ENCODE measurements at places on chromosomes 12 and 14. TPM values are rescaled to one million over a fixed set of nuclear protein-coding genes. Genes with fewer than 3 reads are reported as not detected.

- H3K27ac ChIP-seq = no peak overlapping the region
- H3K4me3 ChIP-seq = no peak overlapping the region
- no peaks in the 10 kb centered on the region for H3K4me1 ChIP-seq
- peak; percentile 56 for DNase-seq
- H3K27me3 ChIP-seq = peaks cover 14% of the 10 kb centered on the region
Measured at GRCh38 chr12:52969828-52970569, 21.1 kb downstream of the KRT18 start.

MSI1 gene
- 5.3 TPM for total RNA-seq

- no peak overlapping the region for H3K4me3 ChIP-seq
- no peaks in the 10 kb centered on the region for H3K36me3 ChIP-seq
- H3K27ac ChIP-seq = no peak overlapping the region
- peaks cover 13% of the 10 kb centered on the region for H3K27me3 ChIP-seq
- no peak for DNase-seq
- peaks cover 12% of the 10 kb centered on the region for H3K4me1 ChIP-seq
Measured at GRCh38 chr12:47938594-47938993, 24.8 kb upstream of the TMEM106C start.

DNA sequence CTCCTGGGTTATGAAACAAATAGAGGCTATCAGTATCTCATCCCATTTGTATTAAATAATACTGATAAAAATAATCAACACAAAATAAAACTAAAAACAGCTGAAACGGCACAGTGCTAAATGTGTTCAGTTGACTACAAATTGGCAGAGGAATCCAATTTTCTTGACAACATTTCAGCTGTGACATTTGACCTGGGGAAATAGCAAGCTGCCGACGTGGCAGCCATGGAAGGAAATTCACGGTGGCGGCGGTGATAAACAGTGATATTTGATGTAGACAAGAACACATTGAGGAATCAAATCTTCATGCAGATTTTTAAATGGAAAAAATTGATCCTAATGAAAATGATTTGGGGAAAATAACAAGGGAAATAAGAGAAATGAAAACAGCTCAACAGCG lies 159.1 kb upstream of the RTL1 start:
- no peaks in the 10 kb centered on the region for H3K4me1 ChIP-seq
- no peak overlapping the region for H3K27ac ChIP-seq
- no peak overlapping the region for H3K4me3 ChIP-seq
- no peaks in the 10 kb centered on the region for H3K27me3 ChIP-seq

HOXC12 gene
- total RNA-seq = not detected

GPRC5D gene
- not detected for total RNA-seq

All from heart left ventricle (tissue), 16 donors.